ENCODE measurements at places on chromosomes 3 and 15. TPM values are rescaled to one million over a fixed set of nuclear protein-coding genes. Genes with fewer than 3 reads are reported as not detected.
A peak's percentile ranks its signal among the peaks of the same experiment; 100 is the strongest.

The SLC24A5 gene
- not detected for total RNA-seq

The TF gene
- total RNA-seq, result 0.06 TPM

The MOBP gene
- 0.10 TPM for total RNA-seq

The ELL3 gene
- 11.0 TPM for total RNA-seq

- DNase-seq, result peak; percentile 29
Measured at GRCh38 chr3:37301980-37302708, 127.8 kb upstream of the LRRFIP2 start.

DNA sequence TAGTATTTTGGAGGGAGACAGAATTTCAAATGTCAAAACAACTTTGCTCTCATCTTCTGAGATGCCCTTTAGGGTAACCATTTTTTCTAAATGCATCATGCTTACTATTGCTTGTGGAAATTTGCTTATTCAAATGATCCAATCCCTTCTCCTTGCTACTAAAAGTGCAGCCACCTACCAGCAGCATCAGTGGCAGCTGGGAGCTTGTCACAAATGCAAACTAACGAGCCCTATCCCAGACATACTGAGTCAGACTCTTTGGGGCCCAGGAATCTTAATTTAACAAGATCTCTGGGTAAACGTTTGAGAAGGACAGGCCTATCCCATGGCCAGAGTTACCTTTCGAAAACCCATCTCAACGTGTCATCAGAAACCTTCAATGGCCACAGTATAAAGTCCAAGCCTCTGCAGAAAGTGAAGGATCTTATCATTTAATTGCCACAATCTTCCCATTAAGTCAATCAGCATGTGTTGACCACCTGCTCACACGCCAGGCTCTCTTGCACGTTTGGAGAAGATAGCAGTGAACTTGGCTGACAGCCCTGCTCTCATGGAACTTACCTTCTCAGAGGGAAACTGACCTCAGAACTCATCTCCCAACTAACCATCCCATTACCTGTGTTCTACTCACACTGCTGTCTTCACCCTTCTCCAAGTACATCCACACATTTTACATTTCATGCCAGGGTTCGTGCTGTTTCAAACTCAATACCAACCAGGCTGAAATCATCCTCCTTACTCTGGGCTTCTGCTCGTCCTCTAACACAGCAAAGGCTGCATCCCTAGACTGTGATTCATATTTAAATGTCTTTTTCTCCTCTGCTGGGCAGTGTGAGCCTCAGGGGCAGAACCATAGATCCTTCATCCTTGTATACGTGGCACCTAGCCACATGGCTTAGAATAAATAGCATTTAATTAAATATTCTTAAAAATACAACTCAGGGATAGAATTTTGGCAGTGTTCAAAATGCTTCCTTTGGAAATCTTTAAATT is 24.8 kb upstream of the VGLL4 start:
- no peak for DNase-seq

- no peak for DNase-seq
Measured at GRCh38 chr15:47737477-47737876, 20.2 kb downstream of the SEMA6D start.

Measured in H1 (cell line).